Stimulated activated CD4-positive, alpha-beta T cell treated with anti-CD3 and anti-CD28 coated beads, Interleukin-4, amount 100 ng/mL, for 1 hour (primary cell): ENCODE measurements at places on chromosomes 6 and 20.

DNA sequence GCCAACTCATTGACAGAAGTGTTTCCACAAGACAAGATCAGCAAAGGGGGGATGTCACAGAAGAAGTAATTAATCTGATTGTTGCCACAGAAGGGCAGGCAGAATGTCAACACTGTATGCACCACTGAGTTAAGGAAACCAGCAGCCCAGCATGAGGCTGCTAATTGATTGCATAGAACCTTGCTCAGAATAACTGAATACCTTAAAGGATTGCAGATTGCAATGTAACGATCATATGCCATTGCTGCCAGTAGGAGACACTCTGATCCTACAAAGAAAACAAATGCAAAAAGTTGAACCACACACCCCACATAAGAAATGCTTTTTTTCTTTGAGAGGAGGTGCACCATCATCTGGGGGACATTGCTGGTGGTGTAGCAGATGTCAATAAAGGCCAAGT is 13.1 kb downstream of the OR5V1 start:
- no peak for DNase-seq

DNA sequence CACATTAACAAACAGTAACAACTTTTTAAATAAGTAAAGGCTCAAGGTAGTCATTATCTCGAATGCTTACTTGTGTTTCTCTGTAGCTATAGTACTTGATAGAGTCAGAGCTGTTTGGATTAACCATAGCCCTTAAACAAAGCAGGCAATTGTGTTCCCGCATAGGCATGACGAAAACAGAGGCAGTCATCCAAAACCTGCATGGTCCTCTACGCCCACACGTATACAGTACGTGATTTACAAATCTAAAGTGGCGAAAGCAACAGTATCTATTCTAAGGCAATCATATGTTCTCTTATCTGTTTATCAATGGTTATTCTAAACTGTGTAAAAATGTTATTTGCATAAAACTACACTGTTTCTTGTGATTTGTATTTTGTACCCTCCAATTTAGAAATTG is 31.8 kb downstream of the HFE start:
- DNase-seq, result no peak

- no peak for DNase-seq
These were observed 101.0 kb upstream of the VSTM2L start for GRCh38 chr20:37801921-37802320.

DNA sequence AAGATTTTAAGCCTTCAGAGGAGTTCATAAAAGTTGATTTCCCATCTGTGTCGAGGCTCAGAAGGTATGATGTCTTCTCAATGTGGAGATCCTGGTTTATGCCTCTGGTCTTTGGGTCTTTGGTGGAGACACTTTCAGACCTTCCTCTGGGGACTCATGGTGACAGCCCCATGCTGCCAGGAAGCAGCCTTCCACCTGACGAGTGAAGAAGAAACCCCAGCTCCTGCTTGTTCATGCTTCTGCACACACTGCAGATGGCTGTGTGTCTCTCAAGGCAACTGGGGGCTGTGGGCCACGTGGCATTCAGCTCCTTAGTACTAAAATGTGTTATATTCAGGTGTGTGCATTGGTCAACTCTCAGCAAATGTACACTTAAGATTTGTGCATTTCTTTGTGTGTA is 4.9 kb upstream of the SCP2D1 start:
- no peak for DNase-seq

- no peak for DNase-seq
These were observed 31.2 kb upstream of the RALGAPA2 start for GRCh38 chr20:20743511-20744169.

DNA sequence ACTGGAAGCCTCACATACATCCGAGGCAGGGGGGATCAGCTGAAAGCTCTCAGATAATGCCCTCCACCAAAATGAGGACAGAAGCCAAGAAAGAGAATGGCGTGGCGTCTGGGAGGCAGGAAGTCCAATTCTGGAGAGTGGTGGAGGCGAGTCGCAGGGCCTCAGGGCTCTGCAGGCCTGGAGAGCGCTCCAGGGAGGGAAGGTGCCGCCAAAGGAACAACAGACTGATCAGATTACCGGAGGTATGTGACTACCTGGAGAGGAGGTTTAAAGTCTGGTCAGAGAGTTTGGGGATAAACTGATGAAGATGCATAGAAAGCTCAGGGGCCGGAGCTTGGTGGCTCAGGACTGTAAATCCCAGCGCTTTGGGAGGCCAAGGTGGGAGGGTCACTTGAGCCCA is 11.2 kb upstream of the IP6K3 start:
- DNase-seq, result no peak

DNA sequence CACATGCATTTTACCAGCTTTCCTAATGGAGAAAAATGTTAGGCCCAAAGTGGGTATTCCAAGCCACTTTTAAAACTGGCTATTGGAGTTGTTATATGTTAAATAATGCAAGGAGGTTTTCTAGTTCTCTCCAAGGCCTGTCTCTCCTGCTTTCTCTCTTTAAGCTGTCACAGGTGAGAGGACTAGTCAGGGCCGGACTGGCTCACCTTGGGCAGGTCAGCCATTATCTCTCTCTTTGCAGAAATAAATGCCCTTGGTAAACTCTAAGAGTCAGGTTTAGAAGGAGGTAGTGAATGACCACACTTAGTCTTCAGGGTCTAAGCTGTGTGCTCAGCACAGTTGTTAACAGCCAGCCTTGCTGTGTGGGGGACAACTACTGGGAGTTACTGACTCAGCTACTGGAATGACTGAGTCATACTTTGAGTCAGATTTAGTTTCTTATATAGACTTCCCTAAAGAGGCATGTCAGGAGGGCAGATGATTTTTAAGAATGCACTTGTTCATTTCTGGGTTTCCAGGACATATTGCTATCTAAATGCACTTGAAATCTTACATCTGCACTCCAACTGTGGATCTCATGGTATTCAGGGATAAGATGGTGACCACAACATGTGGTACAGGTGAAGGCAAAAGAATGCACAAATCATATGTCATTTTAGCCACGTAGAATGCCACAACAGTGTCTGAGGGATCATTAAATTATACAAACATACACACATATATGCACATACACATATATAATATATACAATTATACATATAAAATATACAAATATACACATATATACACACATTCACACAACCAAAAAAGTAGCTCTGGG is 719.4 kb downstream of the EPM2A start:
- DNase-seq, result peak; percentile 10

DNA sequence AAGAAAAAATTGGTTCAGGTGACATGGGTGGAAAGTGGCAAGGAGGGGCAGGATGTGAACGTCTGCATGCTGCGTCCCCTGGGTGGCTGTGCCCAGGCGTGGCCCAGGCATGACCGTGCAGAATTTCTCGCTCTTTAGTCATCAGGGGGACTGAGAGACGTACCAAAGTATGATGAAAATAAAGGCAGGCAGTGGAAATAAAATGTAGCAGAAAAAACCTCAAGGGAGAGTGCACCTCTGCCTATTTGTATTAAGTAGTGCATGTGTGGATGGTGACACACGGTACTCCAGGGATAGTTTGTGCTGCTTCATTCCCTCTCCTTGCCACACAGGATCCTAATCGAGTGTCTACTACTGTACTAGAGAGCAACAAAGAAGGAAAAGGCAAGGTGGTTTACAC is 81.1 kb downstream of the ATP9A start:
- no peak for DNase-seq
